Caudate nucleus (tissue), 63 donors: ENCODE measurements at places on chromosomes 5 and 9.

- DNase-seq: no peak
Observed at GRCh38 chr5:10563110-10563944, 543 bp upstream of the ANKRD33B start.

DNA sequence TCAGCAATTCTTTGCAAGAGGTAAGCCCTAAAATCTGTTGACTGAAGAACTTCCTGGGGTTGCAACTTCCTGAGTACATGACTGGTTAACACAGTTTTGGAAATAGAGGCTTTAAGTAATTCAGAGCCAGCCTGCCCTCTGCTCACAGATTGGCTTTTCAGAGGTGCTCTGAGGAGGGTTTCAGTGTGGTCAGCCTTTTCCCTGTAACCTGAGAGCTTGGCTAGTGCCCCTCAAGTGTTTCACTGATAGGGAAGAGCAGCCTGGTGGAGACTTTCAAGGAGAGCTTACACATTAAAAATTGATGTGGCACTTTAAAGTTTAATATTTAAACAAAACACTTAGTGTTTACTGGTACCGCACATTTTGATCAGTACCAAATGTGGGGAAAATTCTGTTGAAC lies 56.7 kb upstream of the FOXB2 start:
- DNase-seq: no peak

DNA sequence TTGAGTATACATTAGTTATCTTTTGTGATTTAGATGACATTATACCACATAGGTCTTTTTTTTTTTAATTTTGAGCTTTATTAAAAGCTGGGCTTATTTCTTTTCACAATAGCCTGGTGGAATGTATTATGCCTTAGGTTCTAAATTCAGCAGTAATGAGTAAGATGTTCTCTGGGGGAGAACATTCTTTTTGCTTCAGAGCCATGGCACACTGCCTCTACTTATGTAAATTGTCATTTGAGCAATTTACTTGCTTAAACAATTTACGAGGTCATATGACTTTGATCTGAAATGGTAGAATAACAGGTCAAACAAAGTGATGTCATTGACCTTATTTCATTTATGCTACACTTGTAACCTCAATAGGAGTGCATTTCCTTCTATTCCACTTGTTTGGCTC lies 154.2 kb downstream of the FOCAD start:
- DNase-seq: no peak

DNA sequence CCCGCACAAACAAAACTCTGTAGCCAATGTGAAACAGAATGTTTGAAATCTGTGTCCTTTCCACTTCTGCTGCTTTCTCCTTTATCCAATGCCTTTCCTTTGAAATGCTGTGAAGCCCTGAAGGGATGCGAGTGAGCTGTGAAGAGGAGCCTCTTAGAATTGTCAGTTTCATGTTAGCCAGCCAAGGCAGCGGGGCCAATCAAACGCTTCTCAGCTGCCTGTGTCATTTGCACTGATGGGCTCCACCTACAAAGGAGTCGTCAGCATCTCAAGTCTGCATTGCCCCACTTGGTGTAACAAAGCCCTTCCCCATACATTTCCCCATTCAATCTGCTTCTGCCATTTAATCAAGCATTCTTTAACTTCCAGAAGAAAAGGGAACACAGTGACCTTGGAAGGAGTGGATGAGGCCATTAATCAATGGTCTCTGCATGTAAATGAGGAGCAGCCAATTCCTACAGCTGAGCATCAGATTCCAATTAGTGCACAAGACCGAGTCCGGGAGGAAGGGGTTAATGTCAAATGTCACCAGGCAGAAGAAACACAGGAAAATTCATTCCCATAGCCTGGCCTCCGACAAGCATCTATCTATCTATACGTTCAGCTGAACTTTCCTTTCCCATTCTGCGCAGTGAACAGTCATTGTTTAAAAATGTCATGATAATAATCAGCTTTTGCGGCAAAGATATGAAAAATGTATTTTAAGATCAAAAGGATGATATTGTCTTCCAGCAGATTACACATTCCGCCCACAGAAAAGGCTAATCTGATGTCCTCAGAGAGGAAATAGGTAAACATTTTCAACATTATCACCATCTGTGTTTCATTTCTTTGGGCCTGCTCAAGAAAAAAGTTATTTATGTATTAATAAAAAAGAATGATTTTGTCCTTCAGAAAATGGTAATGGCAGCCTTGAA lies 154.6 kb downstream of the FSTL4 start:
- DNase-seq: no peak

DNA sequence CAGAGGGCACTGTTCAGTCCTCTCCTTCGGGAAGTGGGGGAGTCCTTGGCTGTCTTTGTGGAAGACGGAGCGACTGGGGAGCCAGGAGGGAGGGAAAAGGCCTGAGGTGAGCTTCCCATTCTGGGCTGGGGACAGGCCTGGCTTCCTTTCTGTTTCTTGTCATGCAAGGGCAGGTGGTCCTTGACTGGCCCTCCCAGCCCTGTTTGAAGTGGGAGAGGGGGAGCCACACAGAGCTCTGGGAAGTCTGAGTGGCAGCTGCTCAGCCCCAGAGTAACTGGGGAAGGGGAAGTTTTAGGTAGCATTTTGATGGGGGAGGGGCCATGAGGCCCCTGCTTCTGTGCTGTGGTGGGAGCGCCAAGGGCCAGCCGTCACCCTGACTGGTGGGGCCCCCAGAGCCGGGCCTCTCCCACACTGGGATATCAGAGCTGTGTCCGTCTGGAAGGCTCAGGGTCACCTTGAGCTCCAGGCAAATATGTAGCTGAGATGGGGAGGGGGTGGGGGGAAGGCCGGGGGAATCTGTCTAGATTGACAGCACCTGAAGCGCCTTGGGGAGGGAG lies 6.5 kb downstream of the UNC5A start:
- no peak for DNase-seq

DNA sequence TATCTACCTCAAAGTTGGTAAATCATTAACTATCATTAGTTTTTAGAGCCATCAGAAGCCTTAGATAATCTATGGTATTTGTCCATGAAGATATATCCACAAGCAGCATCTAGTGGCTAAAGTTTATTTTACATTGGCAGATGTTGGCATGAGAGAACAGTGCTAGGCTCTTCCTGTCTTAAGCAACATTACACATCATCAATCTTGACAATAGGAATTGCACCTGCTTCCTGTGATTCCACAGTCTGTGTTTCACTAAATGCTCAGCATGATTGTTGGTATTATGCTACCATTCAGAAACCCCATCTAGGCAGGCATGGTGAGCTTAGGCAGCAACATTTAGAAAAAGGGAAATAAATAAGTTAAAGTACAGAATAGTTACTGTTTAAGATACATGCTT lies 246.6 kb downstream of the SLCO4C1 start:
- no peak for DNase-seq

DNA sequence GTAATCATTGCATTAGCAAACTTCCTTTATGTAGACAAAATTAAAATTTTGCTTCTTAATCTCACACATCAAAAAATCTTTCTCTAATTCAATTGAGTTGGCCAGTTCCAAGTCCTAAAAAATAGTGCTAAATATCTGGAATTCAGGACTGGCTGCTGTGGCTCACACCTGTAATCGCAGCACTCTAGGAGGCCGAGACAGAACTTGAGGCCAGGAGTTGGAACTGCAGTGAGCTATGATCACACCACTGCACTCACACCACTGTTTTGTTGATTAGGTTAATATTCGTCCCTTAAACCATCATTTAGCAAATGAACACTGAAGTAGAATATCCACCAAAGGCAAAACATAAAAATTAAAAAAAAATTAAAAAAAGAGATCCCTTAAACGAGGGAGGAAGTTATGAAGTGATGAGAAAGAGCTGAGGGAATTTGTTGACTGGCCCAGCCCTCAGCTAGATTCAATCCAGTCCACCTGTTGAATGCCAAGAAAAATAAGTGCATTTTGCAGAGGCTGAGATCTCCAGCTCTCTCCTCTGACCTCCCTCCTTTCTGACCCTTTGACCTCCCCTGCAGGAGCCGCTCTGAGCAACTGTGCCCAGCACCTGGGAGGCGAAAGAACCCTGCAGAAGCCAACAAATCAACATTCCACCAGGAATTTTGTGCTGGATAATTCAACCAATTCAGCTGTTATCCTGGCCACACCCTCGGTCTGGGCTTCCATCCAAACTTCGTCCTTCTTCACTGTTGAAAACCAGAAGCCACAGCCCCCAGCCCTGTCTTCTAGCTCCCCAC lies 96.8 kb downstream of the OR2K2 start:
- DNase-seq: no peak

GRCh38 chr5:3126639-3127038 lies 375.2 kb upstream of the IRX2 start:
- DNase-seq: no peak

GRCh38 chr5:164097749-164098148 lies 592.3 kb downstream of the MAT2B start:
- DNase-seq: no peak

GRCh38 chr9:95032580-95033341 lies 284.7 kb downstream of the FANCC start:
- DNase-seq: no peak

DNA sequence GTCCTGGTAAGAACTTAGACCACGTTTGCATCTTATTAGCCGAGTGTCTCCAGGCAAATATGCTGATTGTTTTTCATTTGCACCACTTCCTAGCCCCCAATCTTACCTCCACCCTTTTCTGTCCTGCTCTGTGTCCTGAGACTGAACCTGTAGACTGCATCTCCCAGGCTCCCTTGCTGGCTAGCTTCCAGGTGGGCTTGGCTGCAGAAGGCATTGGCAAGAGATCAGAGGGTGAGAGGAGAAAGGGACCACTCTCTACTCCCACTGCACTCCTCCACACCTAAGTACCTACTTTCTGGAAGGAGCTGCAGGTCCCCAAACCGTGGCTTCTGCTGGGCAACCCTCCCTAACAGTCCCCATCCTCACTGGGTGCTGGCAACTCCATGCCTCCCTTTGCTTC lies 59.9 kb upstream of the XPA start:
- DNase-seq: no peak

GRCh38 chr9:28215536-28216299 lies 642.4 kb upstream of the C9orf72 start:
- no peak for DNase-seq

- no peak for DNase-seq
Observed at GRCh38 chr9:71302776-71303175, 181.4 kb upstream of the TRPM3 start.

DNA sequence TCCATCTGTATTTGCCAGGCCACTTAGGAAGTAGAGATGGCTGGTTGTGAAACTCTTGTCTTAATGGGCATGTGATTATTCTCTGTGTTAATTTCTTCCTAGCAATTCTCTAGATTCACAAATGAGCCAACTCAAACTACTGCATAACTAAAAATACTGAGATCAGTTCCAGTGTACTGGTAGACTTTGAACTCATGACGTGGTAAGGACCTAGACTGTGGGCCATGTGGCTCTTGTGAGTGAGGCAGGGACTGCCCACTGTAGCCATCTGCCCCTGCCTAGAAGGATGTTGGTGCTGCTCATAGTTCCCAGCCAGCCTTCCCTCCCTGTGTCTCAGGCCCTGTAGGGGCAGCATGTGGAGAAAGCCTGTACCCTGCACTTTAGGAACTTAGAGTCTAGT lies 47.4 kb downstream of the CYSTM1 start:
- no peak for DNase-seq

DNA sequence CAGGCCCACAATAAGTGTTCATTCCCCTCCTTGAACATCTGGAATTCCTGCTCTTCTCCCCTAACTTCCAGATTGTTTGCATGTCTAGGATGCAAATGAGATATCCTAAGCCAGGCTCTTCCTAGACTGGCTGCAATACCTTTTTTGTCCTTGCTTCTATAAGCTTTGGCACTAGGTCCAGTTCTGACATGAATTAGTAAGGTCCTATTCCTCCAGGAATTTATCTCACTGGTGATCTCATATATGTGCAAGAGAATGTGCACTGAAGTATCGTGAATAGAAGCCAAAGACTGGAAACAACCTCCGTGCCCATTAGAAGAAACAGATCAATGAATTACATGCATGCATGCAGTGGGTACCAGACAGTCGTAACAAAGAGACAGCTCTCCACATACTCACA lies 25.2 kb downstream of the DUSP1 start:
- no peak for DNase-seq

- DNase-seq: no peak
Observed at GRCh38 chr5:1511651-1512540, 11.9 kb downstream of the LPCAT1 start.

- no peak for DNase-seq
Observed at GRCh38 chr9:6443661-6444060, 30.7 kb downstream of the UHRF2 start.
